ENCODE measurements at places on chromosomes 5 and 9. TPM values are rescaled to one million over a fixed set of nuclear protein-coding genes. Genes with fewer than 3 reads are reported as not detected.

F2RL1 gene
- 2.8 TPM for total RNA-seq

BRD9 gene
- 54.1 TPM for total RNA-seq

CCNO gene
- 0.13 TPM for total RNA-seq

CSF1R gene
- not detected for total RNA-seq

KIAA0825 gene
- total RNA-seq = 1.3 TPM

RAI14 gene
- 4.2 TPM for total RNA-seq

YTHDC2 gene
- total RNA-seq = 25.4 TPM

FCN1 gene
- total RNA-seq = not detected

C5 gene
- total RNA-seq = 1.2 TPM

KCNV2 gene
- total RNA-seq = not detected

WDR31 gene
- total RNA-seq = 1.9 TPM

PAEP gene
- not detected for total RNA-seq

TTC39B gene
- 12.2 TPM for total RNA-seq
